ENCODE measurements at places on chromosomes 12 and 14. TPM values are rescaled to one million over a fixed set of nuclear protein-coding genes. Genes with fewer than 3 reads are reported as not detected.

The SDR9C7 gene
- total RNA-seq: not detected

The VRK1 gene
- 6.8 TPM for total RNA-seq

The PRICKLE1 gene
- total RNA-seq: 17.7 TPM

The PLEKHG7 gene
- total RNA-seq: not detected

The ZDHHC22 gene
- not detected for total RNA-seq

The NOP9 gene
- total RNA-seq: 25.5 TPM

The RASSF9 gene
- 6.1 TPM for total RNA-seq

The RD3L gene
- total RNA-seq: 29.8 TPM

The FOXN4 gene
- not detected for total RNA-seq

The ACOT4 gene
- 0.84 TPM for total RNA-seq

The ABCC9 gene
- 83.1 TPM for total RNA-seq

Measured in left ventricle myocardium superior (tissue), 1 donor.